ENCODE measurements at places on chromosomes 4 and X.

- no peak for DNase-seq
Measured at GRCh38 chr4:20305976-20306375, 54.3 kb downstream of the SLIT2 start.

DNA sequence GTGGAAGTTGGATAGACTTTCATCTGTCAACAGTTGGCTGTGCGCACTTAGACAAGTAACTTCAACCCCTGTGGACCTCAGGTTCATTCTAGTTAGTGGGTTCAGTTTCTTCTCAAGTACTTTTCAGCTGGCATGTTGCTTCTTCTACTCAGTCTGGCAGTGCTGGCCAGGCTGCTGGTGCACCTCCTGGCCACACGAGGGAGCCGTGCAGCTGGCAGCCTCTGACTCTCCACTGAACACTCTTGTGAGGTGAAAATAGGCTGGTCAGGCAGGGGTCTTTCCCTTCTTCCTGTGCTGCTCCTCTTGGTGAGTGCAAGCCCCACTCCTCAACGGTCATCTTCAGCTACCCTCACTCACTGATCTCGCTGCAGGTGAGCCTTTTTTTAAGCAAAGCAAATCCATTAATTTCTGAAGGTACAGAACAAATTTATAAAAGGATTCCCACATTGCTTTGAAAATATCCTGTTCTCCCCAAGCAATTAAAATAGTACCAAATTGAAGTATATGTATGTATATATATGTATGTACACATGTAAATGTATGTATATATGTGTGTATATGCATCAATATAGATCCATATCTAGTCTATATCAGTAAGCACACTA lies 30.6 kb downstream of the LONRF3 start:
- peak; percentile 52 for DNase-seq

DNA sequence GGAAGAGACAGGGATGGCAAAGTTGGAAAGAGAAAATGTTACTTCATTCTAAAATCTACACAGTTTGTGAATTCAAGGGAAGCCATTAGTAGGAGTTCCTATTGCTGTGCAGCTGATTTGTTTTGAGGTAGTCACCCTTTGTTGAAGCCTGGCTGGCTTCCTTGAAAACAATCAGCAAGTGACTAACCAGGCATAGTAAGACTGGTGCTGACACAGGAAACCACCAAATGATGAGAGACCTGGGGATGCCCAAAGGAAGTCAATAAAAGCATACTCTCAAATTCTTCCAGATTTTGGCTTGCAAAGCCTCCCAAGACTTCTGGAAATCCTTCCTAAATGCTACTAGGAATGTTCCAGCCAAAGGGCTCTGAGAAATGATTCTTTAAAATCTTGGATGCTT lies 23.9 kb upstream of the PRDM8 start:
- peak; percentile 85 for DNase-seq

GRCh38 chr4:15953625-15954024 lies 9.3 kb downstream of the FGFBP2 start:
- no peak for DNase-seq

DNA sequence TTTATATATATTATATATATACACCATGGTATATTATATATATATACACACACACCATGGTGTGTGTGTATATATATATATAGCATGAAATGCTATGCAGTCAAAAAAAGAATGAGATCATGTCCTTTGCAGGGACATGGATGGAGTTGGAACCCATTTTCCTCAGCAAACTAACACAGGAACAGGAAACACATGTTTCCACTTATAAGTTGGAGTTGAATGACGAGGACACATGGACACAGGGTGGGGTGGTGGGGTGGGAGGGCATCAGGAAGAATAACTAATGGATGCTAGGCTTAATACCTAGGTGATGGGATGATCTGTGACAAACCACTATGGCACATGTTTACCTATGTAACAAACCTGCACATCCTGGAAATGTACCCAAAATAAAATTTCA lies 293.6 kb upstream of the NDST3 start:
- DNase-seq = no peak

DNA sequence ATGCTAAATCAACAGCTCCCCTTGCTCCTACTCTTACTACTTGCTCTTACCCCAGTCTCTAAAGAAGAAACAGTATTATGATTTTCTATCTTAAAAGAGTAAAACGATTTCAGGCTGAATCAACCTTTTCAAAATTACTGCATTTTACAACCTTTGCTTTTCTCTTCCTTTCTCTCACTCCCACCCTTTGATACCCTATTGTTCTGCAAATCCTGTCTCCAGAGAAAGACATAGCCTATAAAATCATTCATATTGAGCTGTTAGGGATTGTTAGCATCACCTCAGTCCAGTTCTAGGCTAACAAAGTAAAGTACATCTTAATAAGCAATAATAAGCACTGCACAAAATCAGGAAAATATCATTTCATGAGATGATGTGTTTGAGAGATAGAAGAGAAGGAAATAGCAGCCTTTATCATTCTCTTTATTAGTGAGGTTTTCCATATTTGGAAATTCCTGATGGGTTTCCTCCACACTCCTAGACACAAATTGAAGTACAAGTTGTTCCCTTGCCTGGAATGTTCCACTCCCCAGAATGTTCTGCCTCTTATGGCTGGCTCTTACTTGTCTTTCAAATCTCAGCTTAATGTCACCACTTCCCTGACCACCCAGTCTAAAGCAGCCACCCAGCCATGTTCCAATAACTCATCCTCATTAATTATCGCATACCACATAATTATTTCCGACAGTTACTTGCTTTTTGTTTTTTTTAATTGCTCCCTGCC lies 219.7 kb downstream of the PALLD start:
- DNase-seq = no peak

- DNase-seq = no peak
Measured at GRCh38 chrX:107448998-107449835, at the start of gene FRMPD3. TSS of gene FRMPD3 (plus strand) at chrX:107449652. CDS start at chrX:107526589, 76,937 bp downstream.

DNA sequence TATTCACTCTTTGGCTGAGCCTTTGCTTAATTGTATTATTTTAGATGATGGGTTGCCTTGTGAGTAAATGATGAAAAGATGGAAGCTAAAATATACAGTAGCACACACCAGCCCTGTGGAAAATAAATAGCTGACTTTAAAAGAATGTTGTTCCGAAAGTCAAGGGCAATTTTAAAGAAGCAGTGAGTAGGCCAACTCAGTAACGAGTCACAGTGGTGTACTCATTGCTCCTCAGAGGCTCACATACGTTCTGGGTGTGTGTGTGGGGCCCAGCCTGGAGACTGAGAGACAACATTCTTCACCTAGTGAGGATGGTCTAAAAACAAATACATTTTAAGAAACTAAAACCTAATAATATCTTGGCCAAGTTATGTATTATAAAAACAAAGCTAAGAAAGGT lies 640.3 kb downstream of the TRIML1 start:
- DNase-seq = no peak

GRCh38 chr4:1395941-1396805 lies 10.1 kb downstream of the NKX1-1 start:
- no peak for DNase-seq

DNA sequence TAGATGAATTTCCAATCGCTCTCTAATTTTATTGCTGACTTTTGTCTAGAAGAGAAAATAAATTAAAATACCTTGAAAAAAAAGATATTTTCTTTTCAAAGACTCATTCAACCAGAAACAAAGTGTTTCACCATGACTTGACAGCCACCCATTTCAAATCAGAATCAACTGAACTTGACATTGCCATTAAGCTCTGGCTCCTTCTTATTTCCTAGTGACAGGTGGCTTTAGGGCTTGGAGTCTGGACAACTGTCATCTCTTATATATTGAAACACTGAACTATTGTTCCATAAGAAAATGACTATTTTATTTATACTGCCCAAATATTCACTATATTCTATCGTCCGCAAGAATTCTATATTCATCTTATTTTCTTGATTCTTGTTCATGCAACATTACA lies 229.2 kb downstream of the SLC39A8 start:
- DNase-seq = no peak

DNA sequence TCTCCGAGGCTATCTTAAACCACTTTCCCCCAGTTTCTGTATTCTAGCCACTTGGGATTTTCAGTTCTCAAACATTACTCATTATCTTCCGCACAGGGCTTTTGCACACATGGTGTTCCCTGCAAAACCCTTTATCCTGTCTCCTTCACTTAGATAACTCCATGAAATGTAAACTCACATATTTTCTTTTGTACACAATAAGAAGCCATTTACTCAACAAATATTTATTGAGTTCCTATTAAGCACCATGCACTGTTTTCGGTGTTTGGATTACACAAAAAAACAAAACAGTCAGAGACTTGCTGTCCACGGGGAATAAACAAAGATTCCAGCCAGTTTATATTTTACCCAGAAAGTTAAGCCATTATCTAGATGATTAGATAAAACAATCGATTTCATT lies 42.5 kb upstream of the UNC5C start:
- no peak for DNase-seq
